ENCODE measurements at places on chromosomes 5 and 9.

DNA sequence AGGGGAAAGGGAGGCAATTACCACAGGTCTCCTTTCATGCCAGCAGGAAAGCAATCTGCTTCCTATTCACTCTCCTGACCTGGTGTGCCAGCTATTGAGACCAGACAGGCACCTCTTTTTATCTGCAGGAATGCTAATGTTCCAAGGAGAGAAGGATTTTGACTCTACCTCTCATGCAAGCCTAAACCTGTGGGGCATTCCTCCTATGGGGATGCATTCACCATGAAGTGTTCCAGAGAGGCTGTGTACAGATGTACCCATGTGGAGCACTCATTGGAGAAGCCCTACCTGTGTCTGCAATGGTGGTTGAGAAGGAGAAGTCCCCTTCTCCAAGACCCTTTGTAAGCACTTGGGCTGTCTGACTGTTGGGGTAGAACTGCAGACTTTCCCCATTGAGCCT, 45.4 kb upstream of the EDIL3 start:
- DNase-seq, result no peak

- no peak for DNase-seq
Observed at GRCh38 chr5:120152472-120152871, 311.6 kb upstream of the PRR16 start.

DNA sequence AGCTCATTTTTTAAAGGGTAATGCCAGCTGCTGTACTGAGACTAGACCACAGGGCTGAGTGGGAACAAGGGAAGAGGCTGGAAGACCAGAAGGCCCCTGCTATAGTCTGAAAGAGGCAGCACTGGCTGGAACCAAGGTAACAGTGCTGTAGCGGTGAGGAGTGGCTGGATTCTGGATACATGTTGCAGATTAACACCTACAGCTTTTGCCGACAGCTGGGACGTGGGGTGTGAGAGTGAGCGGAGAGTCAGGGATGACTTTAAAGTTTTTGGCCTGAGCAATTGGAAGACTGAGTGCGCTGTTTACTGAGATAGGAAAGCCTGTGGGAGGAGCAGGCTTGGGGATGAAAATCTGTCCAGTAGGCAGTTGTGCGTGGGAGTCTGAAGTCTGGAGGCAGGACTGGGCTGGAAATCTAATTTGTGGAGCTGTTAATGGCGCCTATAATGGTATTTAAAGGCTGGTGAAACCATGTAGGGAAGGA, 26.5 kb downstream of the AQP7 start:
- no peak for DNase-seq

DNA sequence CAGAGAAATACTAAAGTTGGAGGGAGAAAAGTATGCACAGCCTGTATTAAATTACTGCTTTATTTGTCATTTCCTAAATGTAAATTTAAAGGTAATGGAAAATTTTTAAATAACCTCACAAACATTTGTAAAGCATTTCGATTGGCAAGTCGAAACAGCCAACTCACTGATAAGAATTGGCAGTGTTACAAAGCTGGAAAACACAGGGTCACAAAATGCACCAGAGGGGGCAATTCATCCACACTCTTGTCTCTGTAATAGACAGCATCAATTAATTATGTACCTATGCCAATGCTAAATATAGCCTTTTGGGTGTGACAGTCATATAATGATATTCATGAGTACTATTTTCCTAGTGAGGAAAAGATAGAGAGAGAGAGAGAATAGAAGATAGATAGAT, 140.6 kb upstream of the PRLR start:
- no peak for DNase-seq

- DNase-seq, result no peak
Observed at GRCh38 chr5:160824301-160825001, 27.6 kb downstream of the ATP10B start.

Data from T-helper 1 cell (primary cell).